GM12865 (cell line): ENCODE measurements at places on chromosomes 1 and 21.

GRCh38 chr1:30356839-30357238, 366.5 kb downstream of the MATN1 start:
- no peak for DNase-seq

- DNase-seq = no peak
Measured at GRCh38 chr1:204563307-204563706, 47.1 kb downstream of the MDM4 start.

- DNase-seq = no peak
Measured at GRCh38 chr1:29673228-29673500, 436.8 kb downstream of the PTPRU start.

DNA sequence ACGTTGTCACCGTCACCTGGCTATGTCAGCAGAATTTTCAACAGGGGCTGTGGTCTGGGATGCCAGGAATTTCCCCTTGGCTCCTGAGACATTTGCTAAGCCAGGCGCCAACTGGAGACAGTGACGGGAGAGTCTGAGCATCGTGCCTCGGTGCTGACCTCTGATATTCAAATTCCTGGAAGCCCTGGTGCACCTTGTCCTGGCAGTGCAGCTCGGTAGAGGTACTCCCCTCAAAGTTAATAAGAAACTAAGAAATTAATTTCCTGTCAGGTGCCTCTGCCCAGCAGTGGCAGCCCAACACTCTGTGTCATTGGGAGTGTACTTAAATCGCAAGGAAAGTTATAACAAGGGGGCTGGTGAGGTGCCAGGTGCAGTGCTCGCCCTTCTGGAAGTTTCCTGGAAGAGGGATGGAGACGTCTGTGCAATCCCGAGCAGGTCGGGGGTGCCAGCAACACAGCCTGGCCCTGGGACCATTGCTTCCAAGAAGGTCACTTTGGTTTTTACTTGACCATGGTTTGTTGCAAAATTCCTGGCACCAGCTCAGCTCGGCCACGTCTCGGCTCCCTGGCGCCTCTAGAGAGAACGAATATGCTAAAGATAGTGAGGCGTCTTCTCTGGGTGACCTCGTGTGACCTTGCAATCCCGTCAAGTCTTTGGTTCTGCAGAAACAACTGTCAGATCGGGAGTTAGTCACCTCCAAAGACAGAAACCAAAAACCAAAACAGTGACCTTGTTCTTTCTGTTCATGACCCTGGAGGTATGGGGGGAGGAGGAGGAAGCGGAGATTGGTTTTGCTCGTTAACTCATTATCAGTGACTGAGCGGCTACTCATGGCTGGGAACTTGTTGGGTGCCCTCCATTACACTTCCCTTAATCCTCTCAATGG, 149.5 kb upstream of the VAMP3 start:
- DNase-seq = no peak

DNA sequence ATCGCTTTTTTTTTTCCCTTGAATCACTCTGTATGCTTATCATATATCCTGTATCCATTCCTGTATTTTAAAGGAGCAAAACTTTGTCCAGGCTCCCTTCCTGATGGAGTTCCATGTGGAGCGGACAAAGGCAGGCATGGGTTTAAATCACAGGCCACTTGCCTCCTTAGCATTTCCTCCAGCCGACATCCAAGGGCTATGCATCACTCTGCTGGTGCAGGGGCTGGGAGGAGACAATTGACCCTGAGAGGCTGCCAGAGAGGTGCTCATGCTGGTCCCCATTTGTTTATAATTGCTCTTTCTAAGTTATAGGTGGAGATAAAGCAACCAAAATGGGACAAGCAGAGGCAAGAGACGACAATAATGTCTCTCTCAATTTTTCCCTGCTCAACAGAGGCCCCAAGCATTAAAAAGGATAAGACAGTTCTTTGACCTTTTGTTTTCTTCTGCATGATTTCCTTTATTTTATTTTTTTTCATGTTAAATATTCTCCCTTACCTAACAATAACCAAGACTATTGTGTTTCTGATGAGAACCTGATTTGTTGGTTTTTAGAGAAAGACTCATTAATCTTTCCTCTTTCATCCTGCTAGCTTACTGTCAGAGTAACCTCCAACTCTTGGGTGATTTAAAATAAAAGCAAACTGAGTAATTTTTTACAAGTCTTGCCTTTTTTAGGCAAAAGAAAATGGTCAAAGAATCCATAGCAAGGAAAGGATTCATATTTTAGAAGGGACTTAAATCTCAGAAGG, 353.7 kb downstream of the ADGRL2 start:
- no peak for DNase-seq

- no peak for DNase-seq
Measured at GRCh38 chr21:31929548-31929947, 56.7 kb downstream of the HUNK start.

- DNase-seq = no peak
Measured at GRCh38 chr1:119462964-119463363, 44.0 kb upstream of the HSD3B1 start.
